ENCODE measurements at places on chromosomes 16 and 17.
A peak's percentile ranks its signal among the peaks of the same experiment; 100 is the strongest.

DNA sequence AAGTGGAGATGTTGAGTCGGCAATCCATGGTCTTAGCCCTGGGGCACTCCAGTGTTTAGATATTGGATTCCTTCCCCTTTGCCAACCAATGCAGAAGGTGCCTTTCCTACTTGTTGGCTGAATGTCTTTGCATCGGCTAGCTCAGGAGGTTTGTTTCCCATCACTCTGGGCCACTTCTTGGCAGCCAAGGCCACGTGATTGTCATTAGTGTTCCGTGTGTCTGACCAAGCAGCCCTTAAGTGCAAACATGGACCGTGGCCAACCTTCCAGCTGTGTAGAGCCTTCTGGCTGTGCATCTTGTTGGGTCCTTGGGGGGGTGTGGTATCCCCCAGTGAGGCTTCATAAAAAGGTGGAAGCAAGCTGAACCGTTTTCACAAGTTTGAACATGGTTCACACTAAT, 66.0 kb downstream of the GNAO1 start:
- no peak for DNase-seq

DNA sequence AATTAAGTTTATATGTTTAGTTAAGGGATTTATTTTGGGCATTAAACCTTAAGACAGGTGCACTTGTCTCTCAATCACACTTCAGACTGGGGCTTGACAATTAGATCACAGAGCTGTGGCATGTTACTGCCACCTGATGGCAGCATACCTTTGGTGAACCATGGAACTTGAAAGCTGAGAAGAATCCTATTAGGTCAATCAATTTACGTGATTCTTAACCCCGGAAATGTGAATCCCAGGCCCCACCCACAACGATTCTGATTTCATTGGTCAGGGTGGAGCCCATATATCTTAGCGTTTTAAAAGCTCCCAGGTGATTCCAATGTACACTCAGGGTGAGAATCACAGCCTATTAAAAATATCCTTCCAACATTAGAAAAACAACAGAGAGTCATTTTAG, 91.0 kb downstream of the GSG1L start:
- DNase-seq = peak; percentile 5

GRCh38 chr17:60134396-60135150, 15.2 kb upstream of the CA4 start:
- DNase-seq = no peak

- no peak for DNase-seq
Measured at GRCh38 chr17:61488878-61489718, 36.9 kb downstream of the TBX4 start.

DNA sequence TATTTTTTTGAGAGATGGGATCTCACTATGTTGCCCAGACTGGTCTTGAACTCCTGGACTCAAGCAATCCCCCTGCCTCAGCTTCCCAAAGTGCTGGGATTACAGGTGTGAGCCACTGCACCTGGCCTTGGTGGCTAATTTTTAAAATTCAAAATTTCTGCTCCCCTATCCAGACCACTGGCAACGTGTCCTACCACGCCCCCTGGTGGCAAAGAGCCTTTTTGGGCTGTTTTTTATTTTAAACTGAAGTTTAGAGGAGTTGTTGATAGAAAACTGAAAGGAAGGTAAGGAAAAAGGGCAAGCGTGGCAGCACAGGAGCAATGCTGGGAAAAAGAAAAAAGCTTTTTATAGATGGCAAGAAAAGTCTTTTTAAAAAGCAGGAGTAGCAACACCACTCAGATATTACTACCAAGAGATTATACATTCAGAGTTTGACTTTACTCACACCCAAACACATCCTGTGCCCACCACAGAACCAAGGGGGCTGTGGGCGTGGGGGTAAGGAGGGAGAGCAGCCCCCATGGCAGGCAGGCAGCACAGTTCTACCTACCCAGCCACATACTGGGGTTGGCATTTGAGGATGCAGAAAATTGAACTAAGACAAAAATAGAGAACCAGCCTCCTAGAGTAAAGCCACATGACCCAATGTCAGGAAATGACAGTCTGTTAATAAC, 4.2 kb upstream of the MXRA7 start:
- DNase-seq = no peak

DNA sequence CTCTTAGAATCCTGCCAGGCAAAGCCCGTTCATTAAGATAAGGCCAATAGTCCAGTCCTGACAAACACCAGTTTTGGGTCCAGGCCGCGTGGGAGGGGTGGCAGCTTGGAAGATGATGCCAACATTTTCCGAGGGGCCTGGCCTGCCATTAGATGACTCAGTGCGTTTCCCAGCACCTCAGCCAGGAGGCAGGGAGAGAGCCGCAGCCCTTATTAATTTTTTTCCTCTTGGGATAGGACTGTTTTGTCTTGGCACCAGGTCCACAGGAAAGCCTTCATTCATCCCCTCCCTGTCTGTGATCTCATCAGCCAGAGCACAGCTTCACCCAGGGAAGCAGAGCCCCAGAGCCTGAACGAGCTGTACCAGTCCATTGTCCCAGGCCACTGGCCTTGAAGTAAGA, 4.7 kb upstream of the NDEL1 start:
- no peak for DNase-seq

DNA sequence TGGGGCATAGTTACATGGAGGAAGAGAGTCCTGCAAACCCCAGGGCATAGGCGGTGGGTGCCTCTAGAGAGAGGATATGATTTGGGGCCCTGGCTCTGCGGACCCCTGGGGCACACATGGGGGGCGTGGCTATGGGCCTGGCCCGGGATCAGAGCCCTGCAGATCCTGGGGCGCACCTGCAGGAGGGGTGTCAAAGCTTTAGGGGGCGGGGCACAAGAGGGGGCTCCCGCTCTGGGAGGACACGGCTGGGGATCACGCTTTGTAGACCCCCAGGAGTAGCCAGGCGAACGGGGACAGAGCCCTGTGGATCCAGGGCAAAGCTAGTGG, 497 bp downstream of the BCL7C start:
- DNase-seq = no peak

GRCh38 chr16:1351215-1351581, 480 bp downstream of the TSR3 start:
- no peak for DNase-seq

DNA sequence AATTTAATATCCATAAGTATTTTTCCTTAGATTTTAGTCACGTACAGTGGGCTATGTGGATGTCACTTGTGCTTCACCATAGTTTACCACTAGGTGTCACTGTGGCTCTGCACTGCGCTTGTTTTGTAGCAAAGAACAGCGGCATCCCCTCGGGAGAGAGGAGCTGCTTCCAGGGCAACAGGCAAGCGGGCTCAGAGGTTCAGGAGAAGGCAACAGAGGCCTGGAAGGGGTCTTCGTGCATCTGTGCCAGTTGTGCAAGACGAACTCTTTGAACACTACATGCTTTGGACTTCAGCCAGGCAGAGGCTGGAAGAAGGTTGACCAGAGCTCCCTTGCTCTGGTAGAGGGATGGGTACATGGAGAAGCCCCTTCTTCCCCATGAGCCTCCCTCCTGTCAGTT, 20.6 kb downstream of the CYB561 start:
- peak; percentile 18 for DNase-seq

DNA sequence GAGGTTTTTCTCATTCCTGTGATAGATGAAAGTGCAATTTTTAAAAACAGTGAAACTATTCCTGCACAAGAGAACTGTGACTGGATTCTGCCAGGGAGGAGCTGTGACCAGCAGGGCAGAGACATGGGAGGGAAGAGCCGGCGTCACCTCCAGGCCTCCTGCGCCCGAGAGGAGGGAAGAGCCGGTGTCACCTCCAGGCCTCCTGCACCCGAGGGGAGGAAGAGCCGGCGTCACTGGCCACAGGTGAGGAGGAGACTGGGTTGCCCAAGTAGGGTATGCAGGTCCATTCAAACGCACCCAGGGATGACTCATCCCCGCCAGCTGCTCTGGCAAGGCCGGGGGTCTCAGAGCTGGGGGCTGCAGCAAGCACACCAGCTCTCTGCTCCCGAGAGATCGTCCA, 56.7 kb downstream of the METRNL start:
- no peak for DNase-seq
